ENCODE measurements at places on chromosomes 11 and 22.

GRCh38 chr22:25027959-25028840 lies 75.7 kb downstream of the KIAA1671 start:
- DNase-seq, result no peak

- no peak for DNase-seq
Measured at GRCh38 chr22:45930324-45930723, 46.6 kb downstream of the WNT7B start.

DNA sequence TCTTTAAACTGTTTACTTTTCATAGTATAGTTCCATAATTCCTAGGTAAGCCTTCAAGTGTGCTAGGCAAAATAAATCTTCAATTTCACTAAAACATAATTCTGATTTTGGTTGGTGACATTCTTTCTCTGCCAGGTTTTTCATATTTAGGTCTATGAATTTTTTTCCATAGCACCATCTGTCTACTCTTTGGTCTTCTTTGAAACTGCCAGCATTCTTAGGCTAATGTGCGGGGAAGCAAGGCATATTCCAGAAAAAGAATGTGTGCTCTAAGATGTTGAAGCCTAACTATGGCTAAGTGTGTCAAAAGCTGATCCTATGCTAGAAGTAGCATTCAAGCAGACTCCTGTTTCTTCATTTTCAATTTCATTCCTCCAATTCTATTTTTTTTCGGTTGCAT lies 213.9 kb upstream of the C11orf87 start:
- DNase-seq, result no peak

DNA sequence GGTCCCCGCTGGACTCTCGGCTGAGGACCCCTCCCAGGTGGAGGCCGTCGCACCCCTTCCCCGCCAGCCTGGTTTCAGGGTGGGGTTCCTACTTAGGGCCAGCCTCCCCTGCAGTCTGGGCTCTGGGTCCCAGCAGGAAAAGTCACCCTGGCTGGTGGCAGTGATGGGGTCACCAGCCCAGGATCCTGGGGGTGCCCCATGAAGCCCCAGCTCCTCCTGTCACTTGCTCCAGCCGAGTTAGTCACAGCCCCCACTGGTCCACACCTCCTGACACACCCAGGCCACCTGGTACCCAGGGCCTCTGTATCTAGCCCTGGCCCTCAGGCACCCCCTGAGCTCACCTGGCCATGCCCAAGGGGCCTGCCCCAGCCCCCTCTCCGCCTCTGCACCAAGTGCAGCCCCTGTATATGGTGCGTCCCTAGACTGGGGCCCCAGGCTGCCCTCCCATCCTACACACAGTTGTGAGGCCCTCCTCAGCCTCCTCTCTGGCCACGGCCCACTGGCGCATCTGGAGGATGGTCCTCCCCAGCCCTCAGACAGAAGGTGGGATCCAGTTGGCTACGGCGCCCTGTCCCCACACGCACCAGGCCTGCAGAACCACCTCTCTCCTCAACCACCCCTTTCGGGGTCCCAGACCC lies 6.7 kb downstream of the PLXNB2 start:
- no peak for DNase-seq

GRCh38 chr11:121326230-121326629 lies 33.7 kb downstream of the SC5D start:
- DNase-seq, result no peak

- DNase-seq, result no peak
Measured at GRCh38 chr11:116194156-116194904, 578.5 kb downstream of the BUD13 start.

GRCh38 chr22:21755851-21756284 lies 20.3 kb upstream of the YPEL1 start:
- DNase-seq, result peak; percentile 42

DNA sequence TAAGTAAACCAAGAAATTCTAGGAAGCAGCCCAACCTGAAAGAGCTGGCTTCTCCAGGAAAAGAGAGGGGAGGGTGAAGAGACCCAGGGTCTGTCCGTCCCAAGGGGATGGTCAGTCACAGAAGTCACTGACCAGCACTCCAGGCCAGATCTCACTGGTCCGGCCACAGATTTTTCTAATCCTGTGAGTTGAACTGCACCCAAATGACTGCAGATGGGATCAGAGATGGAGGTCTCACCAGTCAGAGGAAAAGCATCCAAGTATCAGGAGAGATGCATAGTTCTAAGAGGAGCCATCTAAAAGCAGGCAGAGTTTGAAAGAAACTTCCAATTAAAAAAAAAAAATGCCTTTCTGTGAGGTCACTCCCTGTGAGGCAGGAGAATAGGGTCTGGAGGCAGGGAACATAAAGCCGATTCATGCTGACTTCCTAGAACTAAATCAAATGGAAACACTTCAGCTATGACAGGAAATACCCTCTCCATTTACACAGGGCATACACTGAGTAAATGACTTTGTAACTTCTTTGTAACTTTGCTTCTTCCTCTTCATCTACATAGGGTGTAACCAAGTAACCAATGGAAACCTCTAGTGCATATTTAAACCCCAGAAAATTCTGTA lies 144.5 kb downstream of the CCDC34 start:
- DNase-seq, result peak; percentile 71

DNA sequence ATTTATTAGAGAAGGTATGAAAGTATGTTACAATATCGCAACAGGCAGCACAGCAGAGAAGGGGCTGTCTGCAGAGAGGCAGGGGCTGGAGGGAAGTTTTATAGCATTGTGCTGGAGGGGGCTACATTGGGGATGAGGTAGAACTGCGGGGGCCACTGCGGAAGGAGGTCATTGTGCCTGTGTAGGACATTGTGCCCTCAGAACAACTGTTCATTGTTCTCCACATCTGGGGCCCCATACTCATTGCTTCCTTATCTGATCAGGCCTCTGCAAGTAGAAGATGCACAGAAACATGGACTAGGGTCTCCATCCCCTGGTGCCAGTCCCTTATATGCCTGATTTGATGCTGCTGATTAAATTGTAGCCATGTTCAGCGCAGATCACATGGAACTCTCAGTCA lies 12.1 kb downstream of the NADSYN1 start:
- DNase-seq, result no peak

DNA sequence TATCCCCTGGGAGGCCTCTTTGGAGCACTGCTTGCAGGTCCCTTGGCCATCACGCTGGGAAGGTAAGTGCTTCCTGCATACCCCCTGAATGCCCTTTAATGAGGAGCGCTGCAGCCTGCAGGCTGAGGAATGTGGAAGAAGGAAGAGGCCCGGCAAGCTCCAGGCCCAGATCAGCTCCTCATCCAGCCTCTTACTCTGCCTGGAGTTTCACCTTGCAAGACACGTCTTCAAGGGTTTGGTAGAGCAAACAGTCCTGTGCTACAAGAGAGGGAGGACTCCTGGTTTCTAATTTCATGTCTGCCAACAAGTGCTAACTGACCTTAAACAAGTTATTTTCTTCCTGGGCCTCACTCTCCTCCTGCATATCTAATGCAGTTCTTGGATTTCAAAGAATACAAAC lies 10.9 kb downstream of the SLC2A11 start:
- no peak for DNase-seq

GRCh38 chr11:15048616-15049015 lies 24.8 kb upstream of the CALCB start:
- no peak for DNase-seq

GRCh38 chr22:37258005-37258752 lies 14.1 kb upstream of the RAC2 start:
- DNase-seq, result no peak

DNA sequence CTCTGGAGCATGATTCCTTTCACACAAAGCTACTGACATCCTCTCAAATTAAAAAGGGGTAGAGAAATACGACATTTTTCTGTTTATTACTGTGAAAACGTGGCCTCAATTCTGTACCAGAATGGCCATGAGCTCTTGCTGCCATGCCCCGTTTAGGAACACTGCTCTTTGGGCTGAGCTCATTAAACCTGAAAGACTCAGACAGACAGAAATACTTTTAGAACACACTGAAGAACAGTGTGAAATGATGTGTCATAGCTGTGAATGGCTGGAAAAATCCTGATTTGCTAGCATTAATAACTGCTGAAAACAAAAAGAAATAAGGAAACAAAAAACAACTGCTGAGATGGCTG lies 32.2 kb upstream of the TMEM135 start:
- DNase-seq, result no peak

- no peak for DNase-seq
Measured at GRCh38 chr11:46902694-46903093, 15.7 kb downstream of the LRP4 start.

DNA sequence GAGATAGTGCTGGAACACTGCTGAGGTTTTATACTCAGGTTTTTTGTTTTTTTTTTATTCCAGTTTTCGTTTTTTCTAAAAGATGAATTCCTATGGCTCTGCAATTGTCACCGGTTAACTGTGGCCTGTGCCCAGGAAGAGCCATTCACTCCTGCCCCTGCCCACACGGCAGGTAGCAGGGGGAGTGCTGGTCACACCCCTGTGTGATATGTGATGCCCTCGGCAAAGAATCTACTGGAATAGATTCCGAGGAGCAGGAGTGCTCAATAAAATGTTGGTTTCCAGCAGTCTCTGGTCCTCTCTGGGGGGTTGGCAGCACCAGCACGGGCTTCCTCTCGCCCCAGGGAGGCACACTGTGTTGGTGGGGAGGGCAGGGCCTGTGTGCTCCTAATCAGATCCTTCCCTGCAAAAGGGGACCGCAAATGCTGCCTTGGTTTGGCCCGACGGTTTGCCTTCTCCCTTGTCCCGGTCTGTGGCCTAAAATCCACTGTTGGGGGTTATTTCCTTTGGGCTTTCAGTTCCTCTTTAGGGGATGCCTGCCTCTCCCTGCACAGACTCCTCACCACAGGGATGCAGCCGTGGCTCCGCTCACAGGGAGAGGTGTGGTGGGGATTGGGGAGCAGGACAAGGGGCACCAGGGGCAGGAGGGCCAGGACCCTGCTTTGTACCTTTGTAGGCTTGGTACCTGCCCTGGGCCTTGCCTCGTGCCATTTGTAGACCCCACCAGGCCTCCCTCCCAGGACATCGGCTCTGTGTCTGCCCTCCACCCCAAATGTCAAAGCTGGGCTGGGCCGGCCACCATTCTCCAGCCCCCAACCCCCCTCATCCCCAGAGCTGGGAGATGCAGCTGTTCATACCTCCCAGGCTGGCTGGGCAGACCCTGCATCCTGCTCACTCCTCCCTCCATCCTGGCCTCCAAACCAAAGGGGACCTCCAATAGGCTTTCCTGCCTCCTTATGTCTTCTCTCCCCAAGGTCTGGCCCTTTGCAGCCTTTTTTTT lies 13.5 kb downstream of the MCAT start:
- DNase-seq, result no peak

- DNase-seq, result no peak
Measured at GRCh38 chr22:23494930-23495266, 85.2 kb downstream of the IGLL1 start.

DNA sequence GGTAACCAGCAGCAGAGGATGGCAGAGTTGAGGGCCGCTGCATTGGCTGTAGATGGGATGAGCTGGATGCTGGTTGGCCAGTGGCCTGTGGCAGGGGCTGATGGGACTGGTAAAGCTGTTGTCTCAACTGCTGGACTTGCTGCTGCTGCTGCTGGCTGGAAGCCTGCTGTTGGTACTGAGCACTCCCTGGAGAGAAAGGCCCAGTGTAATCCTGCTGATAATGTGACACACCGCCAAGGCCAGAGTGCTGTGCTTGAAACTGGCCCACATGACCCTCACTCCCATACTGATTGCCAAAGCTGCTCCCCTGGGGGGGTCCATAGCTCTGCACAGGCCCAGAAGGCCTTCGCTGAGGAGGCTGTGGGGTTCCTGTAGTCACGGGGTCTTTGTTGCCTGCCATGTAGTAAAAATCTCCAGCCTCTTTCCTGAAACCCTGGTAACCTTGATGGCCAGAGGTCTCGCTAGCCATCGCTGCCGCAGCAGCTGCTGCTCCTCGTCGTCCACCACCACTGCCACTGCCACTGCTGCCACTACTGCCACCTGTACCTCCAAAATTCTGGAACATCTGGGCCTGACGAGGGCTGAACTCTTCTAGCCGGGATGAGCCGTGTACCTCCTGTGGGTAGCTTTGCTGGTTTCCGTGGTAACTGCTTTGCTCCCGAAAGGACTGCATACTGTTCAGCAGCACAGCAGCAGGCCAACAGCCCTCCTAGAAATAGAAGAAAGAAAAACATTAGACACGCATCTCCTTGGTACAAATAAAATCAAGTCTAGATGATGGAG lies 55.6 kb downstream of the TCF20 start:
- DNase-seq, result no peak

GRCh38 chr11:1896923-1897322 lies 5.2 kb upstream of the PRR33 start:
- DNase-seq, result no peak

DNA sequence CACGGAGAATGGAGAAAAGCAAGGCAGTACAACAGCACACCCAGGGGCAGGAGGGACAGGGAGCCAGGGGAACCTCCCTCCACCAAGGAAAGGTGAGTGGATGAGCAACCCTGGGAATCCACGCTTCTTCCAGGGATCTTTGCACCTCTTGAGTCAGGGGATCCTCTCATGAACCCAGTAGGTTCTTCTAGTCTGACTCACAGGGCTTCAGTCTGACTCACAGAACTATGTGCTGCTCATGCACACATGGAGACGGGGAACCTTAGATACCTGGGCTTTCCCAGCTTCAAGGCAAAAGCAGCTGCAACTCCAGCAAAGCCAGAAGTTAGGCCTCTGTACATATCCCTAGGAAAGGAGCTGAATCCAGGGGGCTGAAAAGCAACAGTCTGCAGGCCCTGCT lies 1021.4 kb upstream of the TENM4 start:
- DNase-seq, result no peak
